ENCODE measurements at places on chromosomes 2 and 18.
A peak's percentile ranks its signal among the peaks of the same experiment; 100 is the strongest.

DNA sequence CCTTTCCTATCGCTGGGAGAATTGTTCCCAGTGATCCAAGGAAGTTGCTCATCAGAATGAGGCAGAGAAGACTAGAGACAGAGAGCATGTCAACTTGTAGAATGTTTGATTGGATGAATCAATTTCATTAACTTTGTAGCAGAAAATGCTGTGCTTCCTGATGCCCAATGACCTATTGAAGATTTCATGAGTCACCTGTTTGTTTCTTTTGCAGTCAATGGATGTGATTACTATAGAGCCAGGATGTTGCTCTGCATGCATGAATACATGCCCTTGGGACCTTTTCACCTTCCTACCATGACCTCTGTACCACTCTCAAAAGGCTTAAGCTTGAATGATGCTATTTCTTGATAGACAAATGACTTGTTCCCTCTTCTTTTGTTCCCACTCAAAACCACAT, 23.3 kb downstream of the SCG2 start:
- H3K27ac ChIP-seq, result no peak overlapping the region
- H3K36me3 ChIP-seq, result no peaks in the 10 kb centered on the region
- no peaks in the 10 kb centered on the region for H3K4me1 ChIP-seq
- no peaks in the 10 kb centered on the region for H3K27me3 ChIP-seq
- DNase-seq, result no peak

- peaks cover 22% of the 10 kb centered on the region for H3K4me1 ChIP-seq
- no peak for DNase-seq
- no peak overlapping the region for H3K4me3 ChIP-seq
- H3K27ac ChIP-seq, result no peak overlapping the region
These were observed 1.5 kb downstream of the GALNT14 start for GRCh38 chr2:31136732-31137131.

DNA sequence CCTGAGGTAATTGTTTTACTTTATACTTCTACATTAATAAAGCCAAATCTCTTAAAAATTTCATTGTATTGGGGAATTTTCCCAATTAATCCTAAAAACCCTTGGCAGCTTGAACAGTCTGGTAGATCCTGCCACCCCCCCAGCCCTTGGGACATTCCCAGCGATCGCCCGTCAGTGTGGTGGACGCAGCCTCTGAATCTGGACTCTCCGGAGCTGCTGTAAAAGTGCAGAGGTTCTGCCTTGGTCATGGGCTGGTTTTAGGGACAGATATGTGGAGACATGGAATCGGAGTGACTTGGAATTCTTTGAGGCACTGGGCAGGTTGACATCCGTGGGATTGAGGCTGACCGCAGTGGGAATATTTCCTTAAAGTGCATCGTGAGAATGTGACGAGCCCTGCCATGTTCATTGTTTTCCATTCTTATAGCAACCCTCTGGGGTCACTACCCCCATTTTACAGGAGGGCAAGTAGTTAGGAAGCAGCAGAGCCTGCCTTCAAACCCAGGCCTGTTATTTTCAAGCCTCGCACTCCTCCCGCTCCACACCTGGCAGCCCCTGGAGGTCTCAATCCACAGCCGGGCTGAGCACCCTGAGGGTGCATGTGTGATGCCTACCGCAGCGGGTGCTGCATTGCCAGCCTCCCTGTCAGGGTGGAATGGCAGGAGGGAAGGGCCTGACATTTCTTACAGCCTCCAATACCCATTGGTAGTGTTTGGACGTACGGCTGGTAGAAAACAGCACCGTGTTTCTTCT, 6.5 kb downstream of the EMILIN2 start:
- H3K36me3 ChIP-seq, result no peaks in the 10 kb centered on the region
- no peak overlapping the region for H3K4me3 ChIP-seq
- no peak for DNase-seq
- peaks cover 5% of the 10 kb centered on the region for H3K27me3 ChIP-seq
- H3K27ac ChIP-seq, result no peak overlapping the region

- H3K4me1 ChIP-seq, result no peaks in the 10 kb centered on the region
- H3K36me3 ChIP-seq, result no peaks in the 10 kb centered on the region
- no peaks in the 10 kb centered on the region for H3K27me3 ChIP-seq
- H3K27ac ChIP-seq, result no peak overlapping the region
These were observed 65.3 kb downstream of the TPO start for GRCh38 chr2:1478311-1479305.

DNA sequence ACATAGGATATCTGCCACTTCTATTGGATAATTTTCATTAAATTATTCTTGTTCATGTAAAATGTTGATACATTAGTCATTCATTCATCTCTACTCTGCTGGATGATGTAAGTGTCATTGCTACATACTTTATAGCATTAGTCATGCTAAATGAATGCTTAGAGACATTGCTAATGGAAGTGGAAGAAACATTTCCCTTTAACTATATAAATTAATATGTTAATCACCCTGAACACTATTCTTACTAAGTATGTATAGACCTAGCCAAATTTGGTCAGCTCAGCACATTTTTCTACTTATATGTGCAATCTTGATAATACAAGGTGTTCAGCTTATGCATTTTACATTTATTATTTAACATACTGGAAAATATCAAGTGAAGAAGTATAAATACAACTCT, 160.2 kb downstream of the DPP4 start:
- no peak for DNase-seq
- no peaks in the 10 kb centered on the region for H3K27me3 ChIP-seq
- H3K27ac ChIP-seq, result no peak overlapping the region
- H3K36me3 ChIP-seq, result no peaks in the 10 kb centered on the region
- no peak overlapping the region for H3K4me3 ChIP-seq
- no peaks in the 10 kb centered on the region for H3K4me1 ChIP-seq

DNA sequence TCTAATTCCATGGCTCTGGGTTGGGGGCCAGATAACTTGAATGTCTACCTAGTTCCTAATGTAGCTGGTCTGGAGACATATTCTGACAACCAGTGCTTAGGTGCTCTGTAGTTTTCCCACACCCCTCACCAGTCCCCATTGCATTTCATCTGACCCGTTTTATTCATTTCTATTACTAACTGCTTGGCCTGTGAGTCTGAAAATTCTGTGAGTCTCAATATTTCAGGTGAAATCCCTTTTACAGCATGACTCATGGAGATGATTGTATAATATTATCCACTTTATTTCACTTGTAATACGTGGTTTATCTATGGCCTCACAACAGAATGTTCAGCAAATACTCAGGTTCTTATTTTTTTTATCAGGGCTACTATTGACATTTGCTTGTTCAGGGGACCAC, 103.7 kb upstream of the UGP2 start:
- no peaks in the 10 kb centered on the region for H3K27me3 ChIP-seq
- peaks cover 12% of the 10 kb centered on the region for H3K4me1 ChIP-seq
- no peak overlapping the region for H3K4me3 ChIP-seq
- no peak for DNase-seq
- H3K36me3 ChIP-seq, result no peaks in the 10 kb centered on the region
- no peak overlapping the region for H3K27ac ChIP-seq

DNA sequence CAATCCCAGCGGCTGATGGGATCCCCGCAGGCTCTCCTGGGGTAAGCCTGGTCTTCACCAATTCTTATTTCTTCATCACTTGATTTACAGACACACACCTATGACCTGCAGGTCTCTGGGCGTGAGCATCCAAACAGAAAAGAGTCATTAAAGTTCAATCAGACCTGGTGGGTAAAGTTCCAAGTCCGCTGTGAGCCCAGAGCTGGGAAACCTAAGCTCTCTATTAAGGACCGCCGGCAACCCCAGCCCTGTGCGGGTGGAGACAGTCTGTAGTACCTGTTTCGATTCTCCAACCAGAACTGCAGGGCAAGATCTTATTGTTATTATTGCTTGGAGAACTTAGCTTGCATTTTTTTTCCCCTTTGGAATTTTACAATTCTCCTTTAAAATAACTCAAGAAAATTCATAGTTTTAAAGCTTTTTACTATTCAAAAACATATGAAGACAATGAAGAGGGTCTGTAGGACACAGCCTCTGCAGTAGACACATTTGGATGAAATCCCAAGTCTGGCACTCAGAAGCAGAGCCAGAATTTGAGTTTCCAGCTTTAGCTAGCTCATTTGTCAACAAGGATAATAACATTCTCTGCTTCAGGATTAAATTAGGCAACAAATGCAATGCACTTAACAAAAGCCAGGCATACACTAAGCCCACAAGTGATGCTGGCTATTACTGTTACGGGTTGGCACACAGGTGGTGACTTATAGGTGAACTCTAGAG, 376.4 kb downstream of the INSIG2 start:
- no peak for DNase-seq
- no peak overlapping the region for H3K27ac ChIP-seq
- H3K4me1 ChIP-seq, result no peaks in the 10 kb centered on the region
- no peak overlapping the region for H3K4me3 ChIP-seq
- no peaks in the 10 kb centered on the region for H3K36me3 ChIP-seq
- H3K27me3 ChIP-seq, result no peaks in the 10 kb centered on the region

DNA sequence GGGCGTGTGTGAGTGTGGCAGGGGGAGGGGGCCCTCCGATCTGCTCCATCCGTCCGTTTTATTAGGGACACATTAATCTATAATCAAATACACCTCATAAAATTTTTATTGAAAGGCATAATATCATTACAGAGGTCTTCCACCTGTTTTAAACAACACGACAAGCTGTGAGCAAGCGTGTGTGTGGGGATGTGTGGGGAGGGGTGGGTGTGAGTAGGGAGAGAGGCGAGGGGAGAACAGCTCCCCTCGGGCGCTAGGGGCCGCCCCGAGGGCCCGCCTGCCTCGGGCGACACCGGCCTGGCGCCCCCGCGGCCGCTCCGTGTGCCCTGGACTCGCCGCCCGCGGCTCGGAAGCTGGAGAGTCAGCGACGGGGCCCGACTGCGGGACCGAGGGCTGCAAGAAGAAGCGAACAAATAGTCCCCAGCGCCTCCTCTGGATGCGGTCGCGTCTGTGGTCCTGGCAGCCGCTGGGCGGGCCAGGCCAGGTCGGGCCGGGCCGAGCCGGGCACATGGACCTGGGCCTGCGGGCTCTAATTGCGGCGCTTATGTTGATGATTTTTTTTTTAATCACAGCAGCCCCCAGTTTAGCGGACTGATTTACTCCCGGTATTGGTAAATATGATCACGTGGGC, 352 bp upstream of the HOXD9 start:
- H3K36me3 ChIP-seq, result no peaks in the 10 kb centered on the region
- H3K4me3 ChIP-seq, result no peak overlapping the region
- no peak overlapping the region for H3K27ac ChIP-seq
- H3K27me3 ChIP-seq, result no peaks in the 10 kb centered on the region

- peaks cover 10% of the 10 kb centered on the region for H3K4me1 ChIP-seq
- no peaks in the 10 kb centered on the region for H3K36me3 ChIP-seq
- peak overlapping the region; percentile 40 for H3K4me3 ChIP-seq
- peak; percentile 45 for DNase-seq
- H3K27me3 ChIP-seq, result 0 out of 2 replicates have a peak, but pooled peaks cover 3% of the 10 kb centered on the region
These were observed 27.5 kb downstream of the CDH20 start for GRCh38 chr18:61360404-61361383.

- no peaks in the 10 kb centered on the region for H3K36me3 ChIP-seq
- no peaks in the 10 kb centered on the region for H3K4me1 ChIP-seq
- no peak overlapping the region for H3K27ac ChIP-seq
These were observed 79.6 kb upstream of the RAPGEF4 start for GRCh38 chr2:172655838-172656573.

DNA sequence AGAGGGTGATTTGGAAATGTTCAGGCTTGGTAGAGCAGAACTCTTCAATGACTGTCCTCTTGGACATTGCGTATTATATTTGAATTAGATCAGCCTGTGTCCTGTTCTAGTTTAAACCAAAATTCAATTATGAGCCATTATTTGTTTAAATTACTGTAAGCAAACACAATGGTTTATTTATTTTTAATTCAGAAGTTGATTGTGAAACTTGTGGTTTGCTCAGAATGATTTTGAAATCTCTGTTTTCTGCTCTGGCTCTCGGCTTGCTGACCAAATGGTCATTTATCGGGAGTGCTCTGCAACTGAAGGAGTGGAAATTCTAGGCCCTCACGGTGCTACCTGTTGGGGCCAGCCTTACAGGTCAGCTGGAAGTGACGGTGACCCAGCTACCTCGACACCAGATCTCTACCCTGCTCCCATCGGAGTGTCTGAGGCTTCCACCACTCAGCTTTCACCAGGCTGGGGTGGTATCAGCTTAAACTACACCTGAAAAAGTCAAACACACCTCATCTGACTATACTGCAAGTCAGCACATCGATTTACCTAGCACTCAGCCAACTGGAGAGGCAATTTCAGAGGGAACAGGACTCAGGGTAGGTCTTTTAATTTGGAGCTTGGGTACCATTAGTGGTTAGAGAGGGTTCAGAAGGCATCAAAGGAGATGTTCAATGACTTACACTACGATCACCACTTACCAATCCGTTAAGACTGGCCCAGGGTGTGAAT, 36.8 kb upstream of the GPD2 start:
- no peaks in the 10 kb centered on the region for H3K27me3 ChIP-seq
- no peaks in the 10 kb centered on the region for H3K36me3 ChIP-seq
- no peak overlapping the region for H3K27ac ChIP-seq
- peak overlapping the region; percentile 69 for H3K4me3 ChIP-seq
- no peak for DNase-seq

DNA sequence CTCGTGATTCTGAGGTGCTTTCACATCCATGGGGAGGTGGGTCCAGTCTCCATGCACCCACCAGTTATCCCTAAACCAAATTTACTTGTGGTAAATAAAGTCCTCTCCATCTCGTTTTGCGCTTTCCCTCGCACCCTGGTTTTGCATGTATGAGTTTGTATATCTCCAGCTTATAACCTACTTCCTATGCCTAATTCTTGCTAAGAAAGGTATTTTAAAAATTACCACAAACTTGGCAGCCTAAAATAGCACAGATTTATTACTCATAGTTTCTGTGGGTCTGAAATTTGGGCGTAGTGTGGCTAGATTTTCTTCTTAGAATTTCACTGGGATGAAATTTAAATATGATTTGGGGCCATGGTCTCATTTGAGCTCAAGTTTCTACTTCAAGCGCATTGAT, 511.5 kb downstream of the NYAP2 start:
- H3K4me1 ChIP-seq, result no peaks in the 10 kb centered on the region
- DNase-seq, result no peak
- H3K4me3 ChIP-seq, result no peak overlapping the region
- H3K36me3 ChIP-seq, result no peaks in the 10 kb centered on the region
- no peak overlapping the region for H3K27ac ChIP-seq
- H3K27me3 ChIP-seq, result no peaks in the 10 kb centered on the region

DNA sequence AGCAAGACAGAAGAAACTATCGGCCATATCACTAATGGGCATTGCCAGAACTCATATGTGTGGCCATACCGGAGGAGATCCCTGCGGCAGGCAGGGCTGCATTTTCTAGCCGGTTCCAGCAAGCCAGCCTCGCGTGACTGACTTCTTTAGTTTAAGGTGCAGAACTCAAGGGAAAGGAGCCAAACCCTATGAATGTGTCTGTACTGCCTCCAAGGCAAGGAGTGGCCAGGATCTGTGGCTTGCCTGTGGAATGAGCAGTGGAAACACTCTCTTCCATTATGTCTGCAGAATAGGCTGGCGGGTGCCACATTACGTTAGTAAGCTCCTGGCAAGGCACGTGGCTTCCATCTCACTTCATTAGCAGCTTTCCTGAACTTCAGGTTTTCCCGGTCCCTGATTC, 137.6 kb downstream of the ATL2 start:
- H3K4me1 ChIP-seq, result no peaks in the 10 kb centered on the region
- DNase-seq, result no peak
- H3K36me3 ChIP-seq, result no peaks in the 10 kb centered on the region
